ENCODE measurements at places on chromosomes 6 and 20. TPM values are rescaled to one million over a fixed set of nuclear protein-coding genes. Genes with fewer than 3 reads are reported as not detected.

DNA sequence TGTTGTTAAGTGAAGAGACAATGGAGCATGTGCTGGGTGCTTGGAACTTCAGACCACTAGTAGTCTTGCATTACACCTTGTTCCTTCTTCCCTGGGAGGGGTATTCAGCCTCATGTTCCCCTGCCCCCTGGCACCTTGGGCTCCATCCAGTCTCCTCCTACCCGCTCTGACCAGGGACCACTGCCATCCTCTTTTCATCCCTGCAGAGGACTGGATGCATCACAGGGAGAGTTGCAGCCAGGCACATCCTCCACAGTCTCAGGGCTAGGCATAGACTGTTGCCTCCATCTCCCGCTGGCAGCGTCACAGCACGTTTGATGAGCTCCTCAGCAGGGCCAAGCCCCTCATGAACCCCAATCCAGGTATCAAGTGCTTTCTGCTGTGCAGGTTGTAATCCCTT lies 1.3 kb upstream of the TAAR8 start:
- no peak for DNase-seq

- no peak for DNase-seq
These were observed 19.4 kb downstream of the ERGIC3 start for GRCh38 chr20:35561268-35561667.

Gene TOX2
- 6.1 TPM for total RNA-seq

DNA sequence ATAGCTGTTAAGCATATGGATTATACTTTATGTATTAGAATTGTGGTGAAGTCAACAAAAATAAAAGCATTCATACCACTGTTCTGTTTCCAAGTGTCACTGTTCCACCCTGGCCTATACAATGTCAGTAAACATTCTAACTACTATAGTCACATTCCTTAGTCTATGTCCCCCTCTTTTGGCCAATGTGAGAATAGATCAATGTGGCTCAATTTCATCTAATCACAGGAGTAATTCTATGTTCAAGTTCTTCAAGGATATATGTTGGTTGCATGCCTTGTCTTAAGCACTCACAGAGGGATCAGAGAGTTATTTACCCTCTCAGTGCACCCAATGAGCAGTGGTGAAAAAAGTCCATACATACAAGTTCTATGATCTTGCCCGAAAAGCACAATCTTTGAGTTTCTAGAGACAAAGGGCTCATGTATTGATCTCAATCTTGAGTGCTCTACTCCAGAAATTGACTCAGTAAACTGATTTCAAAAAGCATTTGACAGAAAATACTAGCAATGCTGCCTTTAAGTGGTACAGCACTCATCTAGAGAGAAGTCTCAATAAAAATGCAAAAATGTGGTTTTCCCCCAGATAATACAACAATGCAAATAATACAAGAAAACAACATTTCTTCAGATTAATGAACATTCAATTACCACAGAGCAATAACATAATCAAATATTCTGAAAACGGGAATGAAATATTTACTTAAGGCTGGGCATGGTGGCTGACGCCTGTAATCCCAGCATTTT lies 16.5 kb downstream of the SMLR1 start:
- no peak for DNase-seq

GRCh38 chr20:10673842-10674683 lies at the start of gene JAG1:
Gene JAG1 (minus strand): TSS chr20:10673999. CDS start chr20:10673530, 469 bp downstream.
- DNase-seq = peak; percentile 97

DNA sequence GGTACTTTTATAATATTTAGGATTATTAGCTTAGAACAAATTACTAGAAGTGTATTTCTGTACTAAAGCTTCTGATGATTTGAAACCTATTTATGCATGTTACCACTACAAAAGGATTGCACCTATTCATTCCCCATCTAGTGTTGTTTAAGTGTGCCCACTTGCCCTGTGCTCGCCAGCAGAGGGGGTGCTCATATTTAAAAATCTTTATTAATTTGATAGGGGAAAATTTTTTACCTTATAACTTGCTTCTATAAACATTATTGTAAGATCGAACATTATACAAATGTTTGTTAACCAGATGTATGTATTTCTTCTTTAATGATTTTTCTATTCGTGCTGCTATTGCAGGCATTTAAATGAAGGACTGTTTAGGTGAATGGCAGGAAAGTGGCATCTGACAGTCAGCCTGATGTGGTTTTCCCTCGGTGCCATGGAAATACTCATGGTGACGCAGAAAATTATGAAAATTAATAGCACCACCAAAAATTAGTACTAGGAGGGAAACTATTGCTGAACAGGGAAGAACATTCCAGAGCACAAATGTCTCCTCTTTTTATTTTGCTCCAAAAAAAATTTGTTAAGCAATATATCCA lies 44.1 kb upstream of the FNDC1 start:
- DNase-seq = no peak

Gene GNMT
- 0.96 TPM for total RNA-seq

Gene NRSN2
- total RNA-seq = 11.2 TPM

DNA sequence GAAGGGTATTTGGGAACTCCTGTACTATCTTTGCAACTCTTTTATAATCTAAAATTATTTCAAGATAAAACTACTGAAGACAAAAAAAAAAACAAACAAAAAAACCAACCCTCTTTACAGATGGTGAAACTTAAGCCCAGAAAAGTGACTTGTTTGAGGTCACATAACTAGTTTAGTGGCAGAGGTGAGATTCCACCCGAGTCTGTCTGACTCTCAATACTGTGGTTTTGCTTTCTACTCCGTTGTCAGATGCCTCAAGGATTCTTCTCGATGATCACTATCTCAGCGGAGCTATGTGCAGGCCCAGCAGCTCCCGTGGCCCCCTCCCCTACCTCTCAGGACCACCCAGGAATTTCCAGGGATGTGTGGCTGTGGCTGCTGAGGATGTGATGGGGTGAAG lies 36.1 kb upstream of the KCNB1 start:
- no peak for DNase-seq

Gene CARMIL1
- total RNA-seq = 38.6 TPM

GRCh38 chr20:19739351-19739750 lies 18.7 kb upstream of the RIN2 start:
- DNase-seq = no peak

- peak; percentile 43 for DNase-seq
These were observed 204.7 kb upstream of the SULF2 start for GRCh38 chr20:47989957-47990356.

Gene PLN
- total RNA-seq = 1.3 TPM

Gene RBM24
- 4.9 TPM for total RNA-seq

- no peak for DNase-seq
These were observed 2.5 kb upstream of the MANEA start for GRCh38 chr6:95574811-95575210.

- no peak for DNase-seq
These were observed 154.9 kb downstream of the DLL1 start for GRCh38 chr6:170135821-170136471.

- peak; percentile 30 for DNase-seq
These were observed 39.7 kb downstream of the SLC35D3 start for GRCh38 chr6:136961848-136962247.

Gene TCF15
- total RNA-seq = 0.16 TPM

Gene TSBP1
- total RNA-seq = not detected

GRCh38 chr6:7213416-7213815 lies 99.6 kb downstream of the SSR1 start:
- DNase-seq = no peak

DNA sequence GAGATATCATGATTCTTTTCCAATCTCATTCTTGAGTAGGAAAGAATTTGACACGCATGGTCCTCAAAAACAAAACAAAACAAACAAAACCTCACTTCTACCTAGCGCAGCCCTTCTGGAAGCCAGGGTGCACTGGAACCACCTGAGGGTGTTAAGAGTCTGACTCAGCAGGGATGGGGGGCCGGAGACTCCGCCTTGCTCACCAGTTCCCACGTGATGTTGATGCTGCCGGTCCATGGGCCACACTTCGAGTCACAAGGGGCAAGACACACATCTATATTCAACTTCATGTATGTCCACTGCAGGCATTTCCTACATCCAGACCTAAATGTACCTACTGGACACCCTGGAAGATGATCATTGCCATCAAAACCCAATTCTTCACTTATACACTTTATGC lies 30.4 kb downstream of the BFSP1 start:
- no peak for DNase-seq

All from colonic mucosa (tissue), 4 donors.